Pancreas (tissue), 10 donors: ENCODE measurements at places on chromosomes 7 and 10. TPM values are rescaled to one million over a fixed set of nuclear protein-coding genes. Genes with fewer than 3 reads are reported as not detected.

Gene GDF2
- total RNA-seq, result not detected

Gene BTBD16
- total RNA-seq, result not detected

DNA sequence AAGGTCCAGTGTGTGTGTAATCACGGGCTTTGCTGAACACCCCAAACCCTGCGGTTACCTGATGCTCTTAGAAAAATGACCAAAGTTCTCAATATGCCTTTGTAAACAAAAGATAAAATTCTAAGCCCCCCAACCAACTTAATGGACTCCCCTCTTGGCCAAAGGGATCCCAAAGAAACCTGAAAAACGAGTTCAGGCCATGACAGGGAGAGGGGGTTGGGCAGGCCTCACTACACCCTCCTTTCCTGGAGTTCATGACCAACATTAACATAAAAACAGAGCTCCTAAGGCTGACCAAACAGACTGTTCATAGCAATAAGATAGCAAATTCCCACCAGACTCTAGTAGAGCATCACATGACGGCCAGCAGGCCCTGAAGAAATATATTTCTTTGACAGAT is 3.0 kb upstream of the VIPR2 start:
- DNase-seq, result no peak

- DNase-seq, result no peak
Observed at GRCh38 chr7:47420122-47420780, 161.7 kb downstream of the TNS3 start.

DNA sequence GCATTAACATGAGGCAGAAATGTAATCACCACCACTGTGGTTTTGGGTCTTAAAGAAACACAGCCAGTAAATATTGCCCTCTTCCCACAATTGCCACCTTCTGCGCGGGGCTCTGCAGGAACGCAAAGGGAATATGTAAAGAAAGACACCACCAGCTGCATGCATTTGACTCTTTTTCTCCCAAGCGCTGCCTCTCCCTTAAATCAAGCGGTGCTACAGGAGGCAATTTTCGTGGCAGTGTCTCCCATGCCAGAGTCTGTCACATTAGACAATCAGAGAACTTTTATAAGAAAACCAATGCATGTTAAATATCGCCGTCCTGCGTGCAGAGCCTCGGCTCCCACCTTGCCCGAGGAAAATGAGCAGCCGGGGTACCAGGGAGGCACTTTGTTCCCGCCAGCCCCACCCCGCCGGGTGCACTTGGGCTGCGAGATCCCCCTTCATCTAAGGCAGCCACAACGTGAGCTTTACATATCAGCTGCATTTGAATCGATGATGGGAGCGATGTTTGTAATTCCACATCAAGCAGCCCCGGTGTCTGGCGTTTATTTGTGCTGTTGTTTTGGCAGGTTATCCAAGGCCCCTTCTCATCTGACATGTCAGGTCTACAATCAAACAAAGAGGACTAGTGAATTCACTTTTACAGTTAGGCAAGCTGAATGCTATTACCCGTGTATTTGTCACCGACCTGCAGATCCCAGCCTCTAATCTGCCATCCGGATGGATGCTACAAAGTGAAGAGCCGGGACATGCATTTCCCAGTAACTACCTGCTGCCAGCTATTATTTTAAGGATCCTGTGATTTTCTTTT is 72.3 kb upstream of the MGMT start:
- DNase-seq, result no peak

GRCh38 chr10:11063856-11064255 is 46.2 kb downstream of the CELF2 start:
- DNase-seq, result no peak

GRCh38 chr7:122584676-122585251 is 114.2 kb downstream of the RNF133 start:
- DNase-seq, result no peak

- no peak for DNase-seq
Observed at GRCh38 chr7:102152672-102153598, 133.7 kb upstream of the SH2B2 start.

DNA sequence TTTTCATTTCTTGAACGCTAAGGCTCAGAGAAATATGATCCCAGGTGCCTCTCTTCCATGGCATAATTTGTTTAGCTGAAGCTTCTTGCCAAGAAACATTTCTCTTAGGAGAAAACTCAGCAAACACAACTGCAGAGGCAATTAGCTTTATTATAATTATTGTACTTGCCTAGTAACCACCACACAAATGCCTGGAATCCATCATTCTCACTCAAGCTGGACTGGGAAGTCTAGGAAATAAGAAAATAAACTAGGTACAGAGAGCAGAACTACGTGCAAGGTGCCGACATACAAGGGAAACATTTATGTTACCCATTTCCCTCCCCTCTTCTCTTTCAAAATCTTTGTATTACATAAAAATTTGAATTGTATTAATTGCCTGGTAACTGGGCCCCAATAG is 15.1 kb downstream of the SLC35B4 start:
- no peak for DNase-seq
